ENCODE measurements at places on chromosomes 4 and X.

GRCh38 chr4:127251423-127251822 lies 381.3 kb upstream of the INTU start:
- no peak for ATAC-seq

DNA sequence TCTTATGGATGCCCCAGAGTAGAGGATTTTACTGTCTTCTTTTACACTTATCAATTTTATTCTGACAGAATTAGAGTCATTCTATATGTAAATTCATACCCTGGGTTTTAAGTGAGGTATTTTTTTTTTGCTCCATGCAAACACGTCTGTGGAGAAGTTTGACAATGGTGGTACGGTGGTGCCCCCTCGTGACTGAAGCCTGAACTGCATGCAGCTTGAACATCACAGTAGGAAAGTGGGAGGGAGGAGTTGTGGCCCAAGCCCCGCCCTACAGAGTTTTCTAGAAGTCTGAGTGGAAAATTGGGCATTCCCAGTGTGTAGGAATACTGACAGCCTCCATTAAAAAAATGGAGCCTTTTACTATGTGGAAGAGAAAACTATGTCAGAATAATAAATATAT lies 73.3 kb upstream of the RAB40AL start:
- ATAC-seq: peak; percentile 73

DNA sequence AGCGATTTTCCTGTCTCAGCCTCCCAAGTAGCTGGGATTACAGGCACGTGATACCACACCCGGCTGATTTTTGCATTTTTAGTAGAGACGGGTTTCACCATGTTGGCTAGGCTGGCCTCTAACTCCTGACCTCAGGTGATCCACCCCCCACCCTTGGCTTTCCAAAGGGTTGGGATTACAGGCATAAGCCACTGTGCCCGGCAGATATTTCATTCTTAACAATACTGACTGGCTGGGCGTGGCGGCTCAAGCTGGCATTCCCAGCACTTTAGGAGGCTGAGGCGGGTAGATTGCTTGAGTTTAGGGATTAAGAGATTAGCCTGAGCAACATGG lies 1.3 kb downstream of the PQBP1 start:
- ATAC-seq: no peak

DNA sequence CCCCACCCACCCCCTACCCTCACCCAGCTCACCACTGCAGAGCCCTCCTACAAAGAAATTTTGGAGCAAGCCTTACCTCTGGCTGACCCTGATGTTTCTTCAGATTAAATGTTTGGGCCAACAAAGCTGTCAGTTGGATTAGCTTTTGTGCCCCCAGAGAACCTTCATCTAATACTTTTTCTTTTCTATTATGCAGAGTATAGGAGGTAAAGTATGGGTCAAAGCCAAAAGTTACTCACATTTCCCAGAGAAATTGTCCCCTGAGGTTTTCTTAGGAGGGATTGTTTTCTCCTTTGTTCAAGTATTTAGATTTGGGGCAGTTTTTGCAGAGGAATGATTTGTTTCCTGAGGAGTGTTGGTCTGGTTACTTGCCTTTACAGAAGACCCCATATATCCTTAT lies 69.5 kb downstream of the AASDH start:
- ATAC-seq: no peak

Data from activated CD4-positive, CD25-positive, alpha-beta regulatory T cell treated with anti-CD3 and anti-CD28 coated beads, Interleukin-2, amount 50 U/mL, for 24 hours (primary cell).